Skeletal muscle cell (primary cell): ENCODE measurements at places on chromosomes 7 and 10.
A peak's percentile ranks its signal among the peaks of the same experiment; 100 is the strongest.

DNA sequence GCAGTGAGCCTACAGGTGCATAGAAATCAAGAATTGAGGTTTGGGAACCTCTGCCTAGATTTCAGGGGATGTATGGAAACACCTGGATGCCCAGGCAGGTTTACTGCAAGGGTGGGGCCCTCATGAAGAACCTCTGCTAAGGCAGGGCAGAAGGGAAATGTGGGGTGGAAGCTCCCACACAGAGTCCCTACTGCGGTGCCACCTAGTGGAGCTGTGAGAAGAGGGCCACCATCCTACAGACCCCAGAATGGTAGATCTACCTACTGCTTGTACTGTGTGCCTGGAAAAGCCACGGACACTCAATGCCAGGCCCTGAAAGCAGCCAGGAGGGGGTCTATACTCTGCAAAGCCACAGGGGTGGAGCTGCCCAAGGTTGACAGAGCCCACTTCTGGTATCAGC lies 533.5 kb downstream of the GPAM start:
- DNase-seq = no peak

GRCh38 chr10:31650010-31650409 lies 278.6 kb downstream of the ARHGAP12 start:
- peak; percentile 82 for DNase-seq

GRCh38 chr7:70619130-70619529 lies 512.8 kb upstream of the GALNT17 start:
- DNase-seq = no peak

- no peak for DNase-seq
Measured at GRCh38 chr10:21510241-21511094, 15.0 kb downstream of the SKIDA1 start.

DNA sequence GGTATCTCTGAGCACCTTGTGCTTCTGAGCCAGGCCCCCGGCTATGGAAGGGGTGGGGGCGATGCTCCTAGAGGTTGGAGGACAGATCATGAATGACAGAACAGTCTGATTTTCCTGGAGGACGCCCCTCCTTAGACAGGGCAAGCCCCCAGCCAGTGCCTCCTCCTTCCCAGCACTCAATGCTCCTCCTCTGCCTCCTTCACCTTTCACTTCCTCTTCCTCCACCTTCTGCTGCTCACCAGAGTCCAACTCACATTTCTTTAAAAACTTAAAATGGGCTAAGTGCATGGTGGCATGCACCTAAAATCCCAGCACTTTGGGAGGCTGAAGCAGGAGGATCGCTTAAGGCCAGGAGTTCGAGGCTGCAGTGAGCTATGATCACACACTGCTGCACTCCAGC lies 71.1 kb upstream of the CUX1 start:
- no peak for DNase-seq

- no peak for DNase-seq
Measured at GRCh38 chr10:59131666-59132065, 44.8 kb upstream of the PHYHIPL start.

- peak; percentile 49 for DNase-seq
Measured at GRCh38 chr10:62250594-62251198, 17.9 kb downstream of the RTKN2 start.

GRCh38 chr10:44377651-44378310 lies 7.1 kb downstream of the CXCL12 start:
- no peak for DNase-seq

GRCh38 chr7:130486114-130486953 lies 5.6 kb upstream of the MEST start:
- no peak for DNase-seq

DNA sequence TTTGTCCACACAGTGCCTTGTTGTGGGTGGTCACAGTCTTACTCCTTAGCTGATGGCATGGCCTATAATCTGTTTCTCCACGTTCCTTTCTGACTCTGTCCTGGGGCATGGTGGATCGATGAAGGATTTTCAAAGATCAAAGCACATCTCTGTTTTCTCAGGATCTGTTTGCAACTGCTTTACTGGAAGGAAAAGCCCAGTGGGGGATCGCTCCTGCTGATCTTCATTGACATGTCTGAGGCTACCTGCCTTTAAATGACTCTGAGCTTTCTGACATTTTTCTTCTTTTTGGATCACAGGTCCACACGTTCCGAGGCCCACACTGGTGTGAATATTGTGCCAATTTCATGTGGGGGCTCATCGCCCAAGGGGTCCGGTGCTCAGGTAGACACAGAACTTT lies 68.0 kb upstream of the PRR15 start:
- DNase-seq = no peak

GRCh38 chr10:132588301-132589013 lies 50.9 kb downstream of the INPP5A start:
- no peak for DNase-seq

DNA sequence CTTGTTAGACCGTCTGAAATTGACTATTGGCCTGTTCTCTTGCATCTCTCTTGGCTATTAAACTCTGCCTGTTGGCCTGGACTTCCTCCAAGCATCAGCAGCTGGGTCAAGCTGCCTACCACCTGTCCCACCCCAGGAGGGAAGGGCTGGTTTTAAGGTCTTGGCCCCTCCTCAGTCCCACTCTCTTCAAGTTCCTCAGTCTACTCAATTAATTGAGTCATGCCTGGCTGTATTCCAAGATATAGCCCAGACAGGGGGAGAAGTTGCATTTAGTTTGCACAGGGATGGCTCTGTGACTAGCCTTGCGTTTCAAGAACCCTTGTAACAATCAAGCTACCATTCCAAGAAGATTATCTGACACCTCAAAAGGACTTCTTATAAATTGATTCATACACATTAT lies 113.8 kb upstream of the GLI3 start:
- peak; percentile 53 for DNase-seq

DNA sequence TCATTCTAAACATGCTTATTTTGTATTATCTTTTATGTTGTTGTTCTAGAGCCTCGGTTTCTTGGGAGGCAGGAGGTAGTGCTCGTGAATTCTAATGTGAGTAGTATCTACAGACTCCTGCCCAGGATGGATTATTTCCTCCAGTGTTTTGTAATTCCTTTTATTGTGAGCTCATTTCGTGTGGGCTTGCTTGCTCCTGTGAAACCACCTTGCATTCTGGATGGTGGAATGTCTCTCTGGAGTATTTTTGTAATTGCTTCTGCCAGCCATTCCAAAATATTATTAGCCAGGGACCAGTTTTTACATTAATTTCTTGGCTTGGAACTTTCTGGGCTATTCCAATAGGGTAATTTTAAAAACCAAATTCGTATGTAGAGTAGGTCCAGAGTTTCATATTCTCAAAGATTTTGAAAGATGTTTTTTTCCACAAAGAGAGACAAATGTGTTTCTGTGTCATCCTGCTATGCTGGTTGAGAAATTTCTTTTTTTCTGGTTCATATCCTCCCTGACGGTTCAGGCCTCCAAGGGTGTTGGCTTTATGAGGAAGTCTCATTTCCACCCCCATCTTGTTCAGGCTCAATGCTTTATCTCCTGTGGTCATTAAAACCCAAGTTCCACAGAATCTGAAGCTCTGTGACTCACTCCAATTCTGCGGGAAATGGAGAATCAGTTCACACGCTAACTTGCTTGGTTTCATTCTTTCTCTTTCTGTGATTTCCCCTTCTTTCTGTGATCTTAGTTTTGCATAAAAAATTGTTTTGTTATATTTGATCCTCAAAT lies 41.7 kb upstream of the CALD1 start:
- peak; percentile 81 for DNase-seq

DNA sequence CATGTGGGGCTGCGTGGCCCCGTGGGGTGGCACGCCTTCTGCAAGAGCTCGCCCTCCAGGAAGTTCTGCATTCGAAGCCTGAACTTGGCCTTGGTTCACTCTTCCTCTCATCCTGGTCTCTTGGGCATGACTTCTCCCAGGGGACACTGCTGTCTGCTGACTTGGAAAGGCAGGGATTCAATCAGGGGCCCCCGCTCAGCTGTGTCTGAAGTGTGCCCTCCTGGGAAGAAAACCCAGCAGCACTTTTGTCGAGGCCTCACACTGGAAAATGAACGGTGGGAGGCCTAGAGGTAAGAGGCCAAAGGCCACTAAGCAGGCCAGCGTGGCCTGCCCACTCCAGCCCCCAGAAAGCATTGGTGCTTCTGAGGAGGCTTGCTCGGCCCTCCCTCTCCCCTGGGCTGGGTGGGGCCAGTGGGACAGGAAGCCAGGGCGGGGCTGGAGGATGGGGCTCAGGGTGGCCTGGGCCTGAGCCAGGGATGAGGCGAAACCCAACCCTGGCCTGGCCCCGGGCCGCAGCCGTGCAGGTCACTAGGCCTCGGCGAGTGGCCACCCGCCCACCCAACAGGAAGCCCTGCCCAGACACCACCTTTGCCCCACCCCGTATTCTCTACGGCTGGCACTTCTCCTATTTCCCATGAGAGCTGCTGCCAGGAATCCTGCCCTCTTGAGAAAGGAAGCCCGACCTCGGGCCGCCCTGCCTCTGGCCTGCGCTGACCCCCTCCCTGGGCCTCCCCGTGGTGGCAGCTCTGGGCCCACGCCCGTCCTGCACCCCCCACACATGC lies 81.1 kb downstream of the ZMIZ1 start:
- no peak for DNase-seq

- no peak for DNase-seq
Measured at GRCh38 chr7:74069086-74069541, 14.5 kb upstream of the LIMK1 start.

- no peak for DNase-seq
Measured at GRCh38 chr10:58651742-58652141, 139.1 kb downstream of the BICC1 start.

GRCh38 chr7:49398746-49399145 lies 374.7 kb upstream of the VWC2 start:
- no peak for DNase-seq

- DNase-seq = no peak
Measured at GRCh38 chr10:86162696-86163400, 203.7 kb downstream of the GRID1 start.

- DNase-seq = no peak
Measured at GRCh38 chr10:15809450-15809849, 50.9 kb downstream of the MINDY3 start.

GRCh38 chr10:118266098-118266748 lies 75.9 kb downstream of the FAM204A start:
- DNase-seq = no peak

GRCh38 chr7:132162556-132163144 lies 413.6 kb downstream of the PLXNA4 start:
- DNase-seq = no peak

GRCh38 chr7:139033346-139034114 lies 2.3 kb downstream of the ZC3HAV1L start:
- no peak for DNase-seq

GRCh38 chr7:135501402-135501801 lies 8.5 kb downstream of the CNOT4 start:
- no peak for DNase-seq

- peak; percentile 77 for DNase-seq
Measured at GRCh38 chr10:4352414-4352961, 473.5 kb upstream of the AKR1E2 start.

GRCh38 chr10:49174926-49175500 lies 13.2 kb downstream of the TMEM273 start:
- DNase-seq = no peak

- DNase-seq = peak; percentile 25
Measured at GRCh38 chr10:17147884-17148489, 18.4 kb upstream of the CUBN start.

DNA sequence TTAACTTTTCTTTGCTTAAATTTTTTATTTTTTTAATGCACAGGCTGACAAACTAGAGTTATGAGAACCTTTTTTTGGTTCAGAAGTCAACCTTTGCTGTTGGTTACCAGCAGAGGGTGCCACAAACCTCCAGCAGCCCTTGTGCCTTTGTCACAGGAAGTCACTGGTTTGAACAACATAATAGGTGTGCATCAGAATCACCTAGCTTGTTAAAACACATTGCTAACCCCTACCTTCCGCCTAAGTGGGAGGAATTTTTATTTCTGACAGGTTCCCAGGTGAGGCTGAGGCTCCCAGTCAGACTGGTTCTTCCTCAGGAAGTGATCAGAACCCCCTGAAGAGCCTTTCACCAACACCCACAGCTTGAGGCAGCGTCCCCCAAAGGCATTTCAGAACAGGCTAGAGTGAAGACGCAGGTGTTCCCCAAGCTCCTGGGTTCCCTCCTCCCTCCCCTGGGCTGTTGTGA lies 22.6 kb upstream of the VDAC2 start:
- no peak for DNase-seq

DNA sequence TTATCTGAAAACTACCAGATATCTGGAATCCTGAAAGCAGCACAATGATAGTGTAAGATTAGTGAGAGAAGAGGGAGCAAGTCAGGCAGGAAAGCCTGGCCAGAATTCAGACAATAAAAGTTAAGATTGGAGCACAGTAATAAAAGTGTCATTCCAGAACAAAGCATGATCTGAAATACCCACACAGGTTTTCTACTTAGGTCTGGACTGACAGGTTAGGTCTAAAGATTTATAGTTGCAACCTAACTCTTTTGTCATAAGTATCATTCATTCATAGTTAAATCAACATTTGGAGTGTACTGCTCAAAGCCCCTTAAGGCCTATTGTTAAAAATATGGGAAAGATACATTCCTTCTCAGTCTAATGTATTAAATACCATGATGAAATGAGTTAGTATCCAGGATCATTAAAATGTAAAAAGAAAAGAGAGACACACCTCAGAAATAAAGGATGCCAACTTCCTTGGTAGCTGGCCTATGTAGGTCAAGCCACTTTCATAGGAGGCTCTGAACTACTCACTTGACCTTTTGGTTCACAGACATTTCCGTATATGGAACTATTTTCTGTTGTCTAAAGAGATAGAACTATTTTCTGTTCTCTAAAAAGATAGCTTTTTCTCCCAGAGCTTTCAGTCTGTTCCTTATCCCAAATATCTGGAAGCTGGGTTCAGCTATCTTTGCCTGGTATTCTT lies 105.2 kb downstream of the FAS start:
- no peak for DNase-seq
